ENCODE measurements at places on chromosomes 7 and 10.

- no peak for DNase-seq
Observed at GRCh38 chr7:26008428-26008827, 143.6 kb upstream of the NFE2L3 start.

DNA sequence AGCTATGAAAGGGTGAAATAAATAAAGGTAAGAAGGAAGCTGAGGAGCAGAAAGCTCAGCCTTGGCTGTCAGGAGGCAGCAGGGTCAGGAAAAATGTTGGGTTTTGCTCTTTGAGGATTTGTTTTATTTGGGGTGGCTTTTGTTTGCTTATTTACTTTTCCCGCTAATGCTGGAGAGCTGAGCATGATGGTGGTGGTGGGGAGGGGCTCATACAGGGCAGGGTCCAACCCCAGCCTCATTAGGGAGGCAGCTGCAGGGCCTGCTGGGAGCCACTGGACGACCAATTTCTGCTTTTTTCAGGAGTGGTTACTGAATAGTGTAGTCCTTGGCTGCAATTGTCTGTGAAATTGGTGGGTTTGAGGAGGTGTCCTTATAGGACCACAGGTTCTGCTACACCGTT is 36.3 kb downstream of the CCM2 start:
- DNase-seq, result no peak

DNA sequence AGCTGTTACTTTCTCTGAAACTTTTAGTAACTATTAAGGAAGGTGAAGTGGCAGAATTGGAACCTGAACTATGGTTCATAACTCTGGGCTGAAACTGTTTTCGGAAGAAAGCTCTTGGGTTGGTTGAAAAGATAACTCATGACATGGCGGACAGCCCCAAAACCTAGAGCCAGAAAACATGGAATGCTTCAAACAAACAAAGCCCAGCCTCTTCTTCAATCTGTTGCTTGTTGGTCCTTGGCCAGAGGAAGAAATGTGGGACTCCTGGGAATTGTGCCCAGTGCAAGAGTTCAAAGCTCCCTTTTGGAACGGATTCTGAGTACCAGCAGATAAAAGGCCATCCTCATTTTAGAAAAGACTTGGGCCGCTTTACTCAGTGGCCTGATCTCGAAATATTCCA is 52.9 kb upstream of the CACNB2 start:
- DNase-seq, result no peak

- no peak for DNase-seq
Observed at GRCh38 chr10:987620-987869, 689 bp upstream of the GTPBP4 start.

DNA sequence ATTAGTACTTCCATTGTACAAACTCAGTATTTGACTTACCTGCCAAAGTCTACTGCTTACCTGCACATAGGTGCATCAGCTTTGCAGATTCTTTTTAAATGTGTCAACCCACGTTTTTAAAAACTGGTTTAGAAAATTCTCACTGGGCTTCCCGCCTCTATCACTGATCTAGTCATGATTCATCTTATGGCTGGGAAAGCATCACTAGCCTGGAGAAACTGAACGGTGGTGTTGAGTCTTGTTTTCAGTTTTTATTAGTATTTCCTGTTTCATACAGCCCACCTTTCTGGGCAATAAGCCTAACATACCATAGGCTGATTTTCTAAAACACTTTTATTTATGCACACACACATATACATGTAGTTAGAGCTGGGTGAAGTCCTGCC is 19.7 kb downstream of the DOCK1 start:
- DNase-seq, result no peak

- DNase-seq, result no peak
Observed at GRCh38 chr10:131982185-131982756, 548 bp upstream of the BNIP3 start.

GRCh38 chr7:26861050-26861449 is 3.3 kb downstream of the SKAP2 start:
- DNase-seq, result no peak

- DNase-seq, result no peak
Observed at GRCh38 chr10:103456074-103456660, 2.5 kb downstream of the CALHM1 start.

- no peak for DNase-seq
Observed at GRCh38 chr7:84283798-84284197, 89.2 kb upstream of the SEMA3A start.
